CD4-positive, alpha-beta T cell treated with Interleukin-12 subunit alpha and Interleukin-12 subunit beta, for 1 hour (primary cell): ENCODE measurements at places on chromosomes 1 and 21.

- no peak for DNase-seq
Measured at GRCh38 chr1:193062698-193063463, 3.5 kb downstream of the RO60 start.

DNA sequence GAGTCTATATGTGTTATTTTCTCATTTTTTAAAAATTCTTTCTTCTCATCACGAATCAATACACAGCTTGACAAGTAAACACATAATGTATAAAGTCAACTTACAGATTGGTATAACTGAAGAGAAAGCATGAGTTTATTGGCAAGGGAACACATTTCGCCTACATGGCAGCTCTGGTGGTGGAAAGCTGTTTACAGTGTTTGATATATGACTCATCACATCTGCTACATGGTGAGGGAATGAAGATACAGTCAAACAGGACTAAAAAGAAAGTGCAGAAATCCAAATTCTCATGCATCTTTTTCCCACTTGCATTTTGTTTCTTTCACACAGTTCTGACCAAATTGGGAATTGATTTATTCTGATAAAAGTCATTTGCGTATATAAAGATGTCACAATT, 122.2 kb upstream of the ADGRL4 start:
- no peak for DNase-seq

DNA sequence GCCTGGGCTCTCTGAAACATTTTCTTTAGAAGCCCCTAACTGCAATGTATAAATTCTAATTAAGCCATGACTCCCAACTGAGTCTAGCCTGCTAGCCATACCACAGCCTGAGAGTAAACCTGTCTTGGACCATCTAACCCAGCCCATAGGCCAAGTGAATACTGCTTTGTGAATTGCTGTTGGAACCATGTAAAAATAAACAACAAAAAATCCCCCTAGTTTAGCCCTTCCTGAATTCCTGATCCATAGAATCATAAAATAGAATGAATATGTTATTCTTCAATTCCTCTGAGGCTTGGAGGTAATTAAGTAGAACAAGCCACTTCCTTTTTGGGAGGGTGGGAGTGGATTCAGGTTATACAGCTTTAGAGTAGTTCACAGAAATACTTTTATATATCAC, 1496.4 kb downstream of the MRPL39 start:
- no peak for DNase-seq

GRCh38 chr1:32981003-32981901, 16.6 kb upstream of the RNF19B start:
- DNase-seq: peak; percentile 85

DNA sequence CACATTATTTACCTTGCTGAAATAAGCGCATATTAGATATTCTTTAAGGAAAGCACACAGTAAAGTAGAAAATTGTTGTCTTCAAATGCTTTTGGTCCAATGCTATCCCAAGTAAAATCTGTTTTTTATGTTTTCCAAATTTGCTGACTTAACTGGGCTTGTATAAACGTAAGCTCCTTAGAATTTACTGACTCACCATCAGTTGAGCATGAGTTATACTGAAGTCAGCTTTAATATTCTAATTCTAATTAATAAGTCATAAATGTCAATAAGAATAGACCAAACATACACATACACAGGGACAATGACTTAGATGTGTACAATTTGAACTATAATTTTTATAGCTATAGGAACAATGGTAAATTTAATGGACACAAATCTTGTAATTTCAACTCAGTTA, 319.2 kb downstream of the TPR start:
- no peak for DNase-seq

- no peak for DNase-seq
Measured at GRCh38 chr1:181406989-181407388, 76.3 kb upstream of the CACNA1E start.

DNA sequence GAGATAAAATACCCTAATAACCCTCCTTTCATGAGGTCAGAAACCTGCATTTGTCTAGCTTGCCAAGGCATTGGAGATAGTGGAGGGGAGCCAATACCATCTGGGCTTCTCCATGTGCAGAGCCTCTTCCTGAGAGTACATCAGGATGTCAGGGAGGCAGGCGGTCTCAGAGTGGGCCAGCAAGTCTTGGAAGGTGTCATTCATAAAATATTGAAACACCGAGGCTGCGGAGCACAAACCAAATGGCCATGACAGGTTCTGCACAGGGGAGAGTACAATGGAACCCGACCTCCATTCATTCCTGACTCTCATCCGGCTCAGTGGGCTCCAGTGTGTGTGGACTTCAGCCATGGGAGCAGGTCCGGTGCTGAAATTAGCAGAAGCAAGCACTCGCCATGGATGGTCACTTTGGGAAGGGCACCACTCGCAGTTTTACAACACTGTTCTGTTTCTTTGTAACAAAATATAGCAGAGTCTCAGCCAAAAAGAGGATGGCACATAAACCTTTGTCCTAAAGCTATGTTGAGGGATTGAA, 446.6 kb downstream of the SIPA1L2 start:
- no peak for DNase-seq

DNA sequence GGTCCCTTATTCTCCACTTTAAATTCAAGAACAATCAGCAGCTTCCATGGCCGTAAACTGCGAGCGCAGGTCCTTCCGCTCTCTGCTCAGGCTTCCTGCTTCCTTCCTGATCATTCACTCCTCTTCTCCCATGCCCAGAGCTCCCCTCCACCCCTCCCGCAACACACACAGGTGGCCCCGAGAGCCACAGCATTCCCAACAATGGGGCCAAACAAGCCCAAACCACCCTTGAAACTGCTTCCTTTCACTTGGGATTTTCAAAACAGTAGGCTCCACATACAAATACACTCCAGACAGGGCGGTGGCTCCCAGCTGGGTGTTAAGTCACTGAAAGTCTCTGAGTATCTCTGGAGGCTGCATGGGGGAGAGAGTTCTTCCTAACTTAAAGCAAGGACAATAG, 11.4 kb downstream of the FAM89A start:
- no peak for DNase-seq

DNA sequence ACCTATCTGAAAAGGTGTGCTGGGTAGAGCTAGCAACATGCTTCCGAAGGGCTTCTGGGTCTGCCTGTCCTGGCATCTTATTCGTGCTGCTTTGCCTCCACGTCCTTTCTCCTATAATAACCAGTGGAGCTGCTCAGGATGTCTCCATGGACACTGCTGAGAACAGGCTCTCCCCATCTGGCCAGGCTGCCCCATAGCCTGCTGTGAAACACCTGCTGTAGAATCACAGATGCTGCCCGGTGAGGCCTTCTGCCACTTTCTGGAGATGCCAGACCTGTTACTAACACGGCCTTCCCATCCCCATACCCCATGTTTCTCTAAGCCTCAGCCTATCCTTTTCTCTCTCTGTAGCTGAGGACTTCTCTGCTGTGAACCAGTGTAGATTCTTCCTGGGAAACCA, 120.5 kb downstream of the IER5 start:
- no peak for DNase-seq

DNA sequence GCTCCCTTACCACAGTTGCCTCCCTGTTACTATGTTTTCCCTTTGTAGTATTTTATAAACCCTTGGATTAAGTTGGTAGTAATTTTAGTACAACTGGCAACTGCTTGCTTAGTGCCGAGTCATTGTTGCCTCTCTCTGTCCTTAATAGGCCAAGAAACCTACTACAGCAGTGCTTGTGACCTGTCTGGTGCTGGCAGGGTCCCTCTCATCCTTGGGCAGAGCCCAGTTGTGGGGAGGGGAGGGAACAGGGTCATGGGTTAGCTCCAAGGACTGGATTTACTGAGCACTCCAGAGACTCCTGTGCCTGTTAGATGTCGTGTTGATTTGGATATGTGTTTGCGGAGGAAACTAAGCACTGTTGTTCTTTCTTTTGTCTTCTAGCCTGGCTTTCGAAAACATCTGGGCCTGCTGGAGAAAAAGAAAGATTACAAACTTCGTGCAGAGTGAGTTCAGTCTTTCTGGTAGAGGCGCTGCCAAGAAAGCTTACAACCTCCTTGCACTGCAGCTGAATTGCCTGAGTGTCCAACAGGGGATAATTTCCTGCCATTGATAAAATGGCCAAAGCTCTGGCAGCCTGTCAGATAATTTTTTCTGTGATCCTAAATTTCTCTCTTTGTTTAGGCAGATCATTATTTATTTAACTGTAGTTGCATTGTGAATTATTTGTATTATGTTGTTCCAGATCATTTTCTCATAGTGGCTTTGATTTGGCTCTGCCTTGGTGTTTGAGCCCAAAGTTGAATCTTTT, 3.6 kb downstream of the UTP11 start:
- DNase-seq: no peak

- DNase-seq: no peak
Measured at GRCh38 chr21:25813917-25814316, 79.1 kb downstream of the GABPA start.
